ENCODE measurements at places on chromosomes 16 and 17.
A peak's percentile ranks its signal among the peaks of the same experiment; 100 is the strongest.

GRCh38 chr16:253833-254232 is 19.2 kb downstream of the FAM234A start:
- DNase-seq: no peak

DNA sequence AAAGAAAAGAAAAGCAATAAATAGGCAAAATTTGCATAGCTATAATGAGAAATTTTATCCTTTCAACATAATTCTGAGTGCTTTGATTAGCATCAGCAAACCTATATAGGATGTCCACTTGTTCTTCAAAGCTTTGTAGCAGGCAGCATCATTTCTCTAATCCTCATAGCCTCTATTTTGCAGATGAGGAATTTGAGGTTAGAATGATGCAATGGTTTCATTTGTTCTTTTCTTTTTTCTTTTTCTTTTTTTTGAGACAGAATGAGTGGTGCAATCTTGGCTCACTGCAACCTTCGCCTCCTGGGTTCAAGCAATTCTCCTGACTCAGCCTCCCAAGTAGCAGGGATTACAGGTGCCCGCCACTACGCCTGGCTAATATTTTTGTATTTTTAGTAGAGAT is 594.4 kb downstream of the TOX3 start:
- DNase-seq: no peak

DNA sequence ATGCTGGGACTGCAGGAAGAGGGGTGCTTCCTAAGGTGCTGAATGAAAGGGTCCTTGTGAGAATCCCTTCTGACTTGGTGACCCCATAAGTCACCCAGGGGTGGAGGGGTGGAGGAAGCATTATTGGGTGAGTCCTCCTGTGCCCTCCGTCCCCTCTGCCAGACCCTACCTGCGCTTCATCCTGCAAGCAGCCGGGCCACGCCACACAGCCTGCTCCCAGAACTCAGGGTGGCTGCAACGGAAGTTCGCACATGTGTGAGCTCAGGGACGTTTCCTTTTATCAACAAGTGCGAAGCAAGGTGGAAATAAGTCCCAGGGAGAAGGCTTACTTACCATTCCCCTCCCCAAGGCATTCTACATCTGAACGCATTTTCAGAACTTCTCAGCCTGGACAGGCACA is 40.9 kb downstream of the COX4I1 start:
- no peak for DNase-seq

DNA sequence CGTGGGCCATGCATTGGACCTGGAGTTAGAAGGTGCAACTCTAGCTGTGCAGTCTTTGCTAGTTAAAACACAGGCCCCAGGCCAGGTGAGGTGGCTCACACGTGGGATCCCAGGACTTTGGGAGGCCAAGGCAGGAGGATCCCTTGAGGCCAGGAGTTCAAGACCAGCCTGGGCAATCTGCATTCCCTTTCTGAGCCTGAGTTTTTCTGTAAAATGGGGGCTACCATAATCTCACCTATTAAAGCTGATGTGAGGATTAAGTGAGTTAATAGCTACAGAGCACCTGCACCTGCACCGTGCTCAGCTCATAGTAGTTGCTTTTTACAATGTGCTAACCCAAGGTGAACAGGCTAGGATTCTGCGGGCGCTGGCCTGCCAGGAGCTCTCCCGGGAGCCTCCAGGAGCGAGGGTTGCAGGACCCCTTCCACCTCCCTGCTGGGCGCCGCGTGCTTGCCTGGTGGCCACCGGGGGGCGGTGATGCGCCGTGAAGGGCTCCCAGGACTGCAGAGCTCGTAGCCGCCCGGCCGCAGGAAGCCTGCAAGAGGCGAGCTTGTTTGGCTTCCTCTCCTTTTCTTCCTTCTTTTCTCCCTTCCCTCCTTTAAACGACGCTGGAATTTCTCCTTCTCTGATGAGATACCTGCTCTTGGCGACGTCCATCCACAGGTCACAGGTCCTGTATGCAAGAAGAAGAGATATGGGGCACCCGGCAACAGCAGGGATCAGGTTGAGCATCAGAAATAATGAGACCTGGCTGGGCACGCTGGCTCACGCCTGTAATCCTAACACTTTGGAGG is 51.3 kb downstream of the ZFP90 start:
- peak; percentile 94 for DNase-seq

- DNase-seq: peak; percentile 86
Measured at GRCh38 chr17:39231591-39232551, 6.1 kb upstream of the STAC2 start.

- no peak for DNase-seq
Measured at GRCh38 chr17:12403881-12404398, 261.8 kb upstream of the MYOCD start.

GRCh38 chr16:68377221-68377620 is 66.4 kb downstream of the PRMT7 start:
- no peak for DNase-seq

DNA sequence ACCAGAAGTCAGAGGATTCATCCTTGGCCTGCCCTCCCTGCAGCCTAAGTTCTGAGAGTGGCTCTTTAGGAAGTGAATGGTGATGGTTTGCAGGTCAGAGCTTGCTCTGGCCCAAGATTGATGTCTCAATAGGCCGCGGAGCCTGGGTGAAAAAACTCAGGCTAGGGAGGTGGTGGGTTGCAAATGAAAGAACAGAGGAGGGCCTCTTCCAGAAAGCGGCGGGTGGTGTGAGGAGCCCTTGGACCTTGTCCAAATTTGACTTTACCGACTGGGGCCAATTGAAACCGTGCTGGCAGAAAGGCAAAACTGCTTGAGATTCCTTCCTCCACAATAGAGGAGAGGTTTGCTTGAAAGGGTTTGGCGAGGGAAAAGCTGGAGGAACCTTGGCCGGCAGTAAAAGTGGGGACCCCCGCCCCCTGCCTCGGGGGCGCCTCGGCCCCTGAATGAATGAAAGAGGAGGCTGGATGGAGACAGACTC is 331.3 kb downstream of the SEC14L1 start:
- DNase-seq: peak; percentile 43

GRCh38 chr17:70621566-70621965 is 452.2 kb downstream of the KCNJ2 start:
- no peak for DNase-seq

DNA sequence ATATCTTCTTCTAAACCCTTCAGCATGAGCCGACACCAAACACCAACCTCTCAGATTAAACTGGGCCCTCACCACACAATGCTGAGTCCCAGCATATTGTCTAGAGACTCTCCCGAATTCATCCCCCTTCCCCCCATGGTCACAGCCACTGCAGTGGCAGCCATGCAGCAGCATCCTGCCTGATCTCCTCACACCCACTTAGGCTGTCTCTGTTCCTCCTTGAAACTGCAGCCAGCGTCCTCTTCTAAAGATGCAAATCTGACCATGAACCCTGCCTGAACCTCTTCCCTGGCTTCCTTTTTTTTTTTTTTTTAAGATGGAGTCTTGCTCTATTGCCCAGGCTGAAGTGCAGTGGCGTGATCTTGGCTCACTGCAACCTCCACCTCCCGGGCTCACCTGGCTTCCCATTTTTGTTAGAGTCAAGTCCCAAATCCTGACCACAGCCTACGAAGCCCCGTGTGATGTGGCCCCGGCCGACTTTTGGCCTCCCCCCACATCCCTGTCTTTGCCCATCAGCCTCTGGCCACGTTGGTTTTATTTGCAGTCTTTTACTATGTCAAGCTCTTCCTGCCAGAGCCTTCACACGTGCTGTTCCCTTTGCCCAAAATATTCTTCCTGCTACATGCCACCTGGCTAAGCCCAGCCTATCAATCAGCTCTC is 2.8 kb downstream of the FA2H start:
- DNase-seq: no peak

GRCh38 chr16:9824200-9825068 is 357.8 kb downstream of the GRIN2A start:
- no peak for DNase-seq

- DNase-seq: peak; percentile 61
Measured at GRCh38 chr17:71801301-71801700, 319.5 kb upstream of the SOX9 start.

GRCh38 chr16:79036541-79036940 is 564.0 kb downstream of the MAF start:
- DNase-seq: no peak

GRCh38 chr16:29842732-29843346 is 20.2 kb downstream of the CDIPT start:
- DNase-seq: no peak

DNA sequence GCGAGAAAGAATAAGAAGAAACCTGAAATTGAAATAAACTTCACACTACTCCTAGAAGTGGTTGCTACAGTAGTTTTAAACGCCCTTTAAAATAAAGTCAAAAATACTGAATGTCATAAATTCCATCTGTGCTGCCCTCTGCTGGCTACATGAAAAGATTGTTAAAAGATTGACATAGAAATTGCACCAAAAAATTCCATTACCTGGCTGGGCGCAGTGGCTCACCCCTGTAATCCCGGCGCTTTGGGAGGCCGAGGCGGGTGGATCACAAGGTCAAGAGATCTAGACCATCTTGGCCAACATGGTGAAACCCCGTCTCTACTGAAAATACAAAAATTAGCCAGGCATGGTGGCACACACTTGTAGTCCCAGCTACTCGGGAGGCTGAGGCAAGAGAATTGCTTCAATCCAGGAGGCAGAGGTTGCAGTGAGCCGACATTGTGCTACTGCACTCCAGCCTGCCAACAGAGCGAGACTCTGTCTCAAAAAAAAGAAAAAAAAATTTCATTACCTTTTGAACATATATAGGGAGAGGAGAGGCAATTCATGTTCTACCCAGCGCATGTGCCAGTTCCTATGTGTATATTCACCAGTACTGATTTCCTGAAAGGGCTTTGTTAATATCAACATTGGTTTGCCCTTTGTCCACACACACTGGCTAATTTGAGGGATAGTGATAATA is 36.5 kb downstream of the CYTH1 start:
- no peak for DNase-seq

- DNase-seq: no peak
Measured at GRCh38 chr17:50076591-50077235, 18.4 kb upstream of the PDK2 start.

GRCh38 chr17:34412534-34412933 is 49.5 kb upstream of the CCL1 start:
- no peak for DNase-seq

GRCh38 chr16:72620348-72620747 is 427.6 kb downstream of the ZFHX3 start:
- DNase-seq: no peak

DNA sequence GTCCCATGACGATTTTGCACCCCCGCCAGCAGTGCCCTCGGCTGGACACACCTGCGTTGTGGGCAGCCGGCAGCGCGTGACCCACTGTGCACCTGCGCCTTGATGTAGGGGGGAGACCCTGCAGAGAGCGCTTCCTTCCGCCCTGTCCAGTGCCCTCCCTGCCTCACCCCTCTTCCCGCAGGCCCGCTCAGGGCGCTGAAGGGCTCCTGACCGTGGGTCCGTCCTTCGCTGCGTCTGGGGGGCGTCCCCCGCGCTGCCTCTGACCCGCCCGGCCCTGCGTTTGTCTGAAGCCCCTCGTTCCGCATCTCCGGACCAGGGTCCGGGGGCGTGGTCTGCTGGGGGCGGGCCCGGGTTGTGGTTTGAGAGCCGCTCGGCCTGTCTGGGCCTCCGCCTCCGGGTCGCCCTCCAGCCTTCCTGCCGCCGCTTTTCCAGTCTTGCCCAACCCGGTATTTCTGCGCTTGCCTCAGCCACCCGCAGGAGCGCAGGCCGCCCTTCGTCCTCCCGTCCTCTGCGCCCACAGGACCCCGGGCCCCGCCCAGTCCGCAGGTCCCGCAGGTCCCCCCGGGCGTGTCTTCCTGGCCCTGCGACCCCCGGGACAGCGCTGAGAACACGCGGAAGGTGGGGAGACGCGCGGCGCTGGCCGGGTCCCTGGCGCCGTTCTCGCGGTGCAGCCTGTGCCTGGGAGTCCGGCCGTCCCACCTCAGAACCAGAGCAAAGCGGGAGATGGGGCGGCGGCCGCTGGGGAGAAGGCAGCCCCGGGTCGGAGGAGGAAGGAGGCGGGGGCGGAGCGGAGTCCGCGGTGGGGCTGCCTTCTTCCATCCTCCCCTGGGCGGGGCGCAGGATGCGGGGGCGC is 4.0 kb upstream of the IL17C start:
- DNase-seq: peak; percentile 80

DNA sequence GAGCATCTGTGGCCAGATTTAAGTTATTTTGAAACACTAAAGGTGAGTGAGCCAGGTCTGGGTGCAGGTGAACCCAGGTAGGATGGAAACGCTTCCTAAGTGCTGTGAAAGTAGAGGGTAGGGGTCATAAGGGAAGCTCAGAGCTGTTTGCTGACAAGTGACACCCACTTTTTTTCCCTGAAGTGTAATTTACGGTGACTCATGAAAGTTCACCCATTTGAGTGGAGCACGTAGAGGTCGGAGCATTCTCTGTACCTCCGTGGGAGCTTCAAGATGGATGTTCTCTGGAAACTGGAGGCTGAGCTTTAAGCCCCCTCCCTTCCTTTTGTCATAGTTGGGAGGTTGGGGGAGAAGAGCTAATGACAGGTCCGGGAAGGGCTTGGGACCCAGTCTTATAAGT is 44.3 kb downstream of the MPRIP start:
- no peak for DNase-seq

DNA sequence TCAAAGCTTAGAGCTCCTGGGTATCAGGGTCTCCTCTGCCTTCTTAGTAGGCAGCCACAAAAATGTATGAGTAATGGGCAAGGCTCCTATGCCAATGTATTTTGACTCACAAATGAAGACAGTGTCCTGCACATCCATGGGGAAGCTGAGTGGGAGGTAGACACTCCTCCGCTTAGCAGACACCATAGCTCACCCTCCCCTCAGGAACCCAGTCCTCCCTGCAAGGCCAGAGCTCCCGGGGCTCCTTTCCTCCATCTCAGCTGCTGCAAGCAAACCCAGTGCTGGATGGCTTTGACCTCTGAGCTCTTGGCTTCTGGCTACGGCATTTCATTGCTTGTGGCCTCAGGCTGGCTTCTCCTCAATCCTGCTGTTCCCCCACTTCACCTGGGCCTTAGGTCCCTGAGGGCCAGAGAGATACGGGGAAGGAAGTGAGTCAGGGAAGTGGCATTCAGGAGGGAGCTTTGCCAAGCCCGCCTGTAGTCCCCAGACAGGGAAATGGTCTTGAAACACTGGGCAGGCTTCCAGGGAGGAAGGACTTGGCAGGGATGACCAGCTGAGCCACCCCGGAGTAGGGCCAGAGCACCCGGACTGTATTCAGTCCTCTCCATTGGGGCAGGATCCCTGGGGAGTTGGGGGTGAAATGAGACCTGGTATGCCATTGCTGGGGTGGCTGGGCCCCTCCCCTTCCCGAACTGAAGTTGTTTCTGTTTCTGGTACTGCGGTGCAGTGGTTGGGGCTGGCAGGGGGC is 4.5 kb downstream of the ABCC3 start:
- DNase-seq: peak; percentile 89

- DNase-seq: peak; percentile 56
Measured at GRCh38 chr17:33164169-33164881, 128.8 kb downstream of the ASIC2 start.

DNA sequence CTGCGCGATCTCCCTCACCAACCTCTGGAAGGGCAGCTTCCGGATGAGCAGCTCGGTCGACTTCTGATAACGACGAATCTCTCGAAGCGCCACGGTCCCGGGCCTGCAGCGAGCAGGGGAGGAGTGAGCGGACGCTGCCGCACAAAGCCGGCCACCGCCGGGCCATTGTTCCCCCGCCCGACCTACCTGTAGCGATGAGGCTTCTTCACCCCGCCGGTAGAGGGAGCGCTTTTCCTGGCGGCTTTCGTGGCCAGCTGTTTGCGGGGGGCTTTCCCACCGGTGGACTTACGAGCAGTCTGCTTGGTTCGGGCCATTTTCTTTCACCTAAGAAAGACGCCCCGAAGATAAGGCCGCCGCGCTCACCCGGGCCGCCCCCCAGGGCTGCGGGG is 5.8 kb upstream of the UNK start:
- DNase-seq: no peak

- DNase-seq: peak; percentile 29
Measured at GRCh38 chr17:13765701-13766100, 164.0 kb upstream of the HS3ST3A1 start.

- no peak for DNase-seq
Measured at GRCh38 chr16:48596326-48596725, 13.7 kb downstream of the N4BP1 start.

Measured in AG20443 (cell line).